Panc1 (cell line): ENCODE measurements at places on chromosomes 3 and 15. TPM values are rescaled to one million over a fixed set of nuclear protein-coding genes. Genes with fewer than 3 reads are reported as not detected.

GRCh38 chr3:10950476-10951294, 41.9 kb upstream of the SLC6A1 start:
- H3K4me1 ChIP-seq = no peaks in the 10 kb centered on the region
- no peaks in the 10 kb centered on the region for H3K36me3 ChIP-seq
- H3K4me3 ChIP-seq = no peak overlapping the region
- H3K27me3 ChIP-seq = no peaks in the 10 kb centered on the region
- no peak for DNase-seq

DNA sequence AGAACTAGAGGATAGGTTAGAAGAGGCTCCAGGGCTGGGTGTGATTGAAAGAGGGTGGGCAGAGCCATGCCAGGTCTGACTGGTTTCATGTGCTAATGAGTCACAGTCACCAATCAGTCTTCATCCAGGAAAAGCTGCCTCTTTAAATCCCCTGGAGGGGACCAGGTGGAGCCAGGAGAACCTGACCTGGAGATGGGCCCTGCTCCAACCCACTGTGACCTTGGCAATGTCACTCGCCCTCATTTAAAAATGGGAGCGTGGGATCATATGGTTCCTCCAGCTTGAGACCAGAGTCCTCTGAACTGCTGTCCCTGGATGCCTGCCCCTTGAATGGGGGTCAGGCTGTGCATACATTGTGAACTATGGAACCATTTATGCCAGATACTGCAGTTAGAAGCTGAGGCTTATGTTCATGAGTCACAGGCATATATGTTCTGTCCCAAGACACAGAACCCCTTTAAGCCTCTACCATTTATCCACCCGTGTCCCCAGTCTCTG, 23.0 kb downstream of the HES1 start:
- H3K4me1 ChIP-seq = no peaks in the 10 kb centered on the region
- H3K36me3 ChIP-seq = no peaks in the 10 kb centered on the region
- H3K27me3 ChIP-seq = no peaks in the 10 kb centered on the region
- no peak for DNase-seq
- H3K4me3 ChIP-seq = no peak overlapping the region
- H3K27ac ChIP-seq = no peak overlapping the region

The OR5K2 gene
- not detected for total RNA-seq

DNA sequence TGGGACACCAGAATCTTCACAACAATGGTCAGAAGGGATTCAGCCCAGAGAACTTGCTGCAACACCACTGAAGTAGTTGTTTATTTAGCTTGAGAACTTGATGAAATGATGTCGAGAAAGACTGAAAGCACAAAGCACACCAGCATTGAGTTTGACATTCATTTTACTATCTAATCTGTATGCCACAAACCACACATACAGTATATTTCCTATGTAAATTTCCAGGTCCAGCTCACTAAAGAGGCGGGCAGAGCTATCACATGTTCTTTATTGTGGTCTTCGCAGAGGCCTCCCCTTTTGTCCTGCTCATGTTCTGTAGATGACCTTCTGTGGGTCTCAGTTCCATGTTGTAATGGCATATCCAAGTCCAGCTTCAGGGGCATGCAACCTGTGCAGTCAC, 10.4 kb upstream of the FMN1 start:
- H3K27me3 ChIP-seq = no peaks in the 10 kb centered on the region
- peaks cover 14% of the 10 kb centered on the region for H3K4me1 ChIP-seq
- no peak for DNase-seq
- no peak overlapping the region for H3K27ac ChIP-seq

The SLC28A1 gene
- total RNA-seq = not detected

GRCh38 chr3:195015021-195015420, 255.9 kb downstream of the XXYLT1 start:
- H3K4me1 ChIP-seq = no peaks in the 10 kb centered on the region
- peak overlapping the region; percentile 40; the same call in 1 of the 2 replicates for H3K27ac ChIP-seq

The GABRR3 gene
- not detected for total RNA-seq

The NOX5 gene
- total RNA-seq = 0.26 TPM

DNA sequence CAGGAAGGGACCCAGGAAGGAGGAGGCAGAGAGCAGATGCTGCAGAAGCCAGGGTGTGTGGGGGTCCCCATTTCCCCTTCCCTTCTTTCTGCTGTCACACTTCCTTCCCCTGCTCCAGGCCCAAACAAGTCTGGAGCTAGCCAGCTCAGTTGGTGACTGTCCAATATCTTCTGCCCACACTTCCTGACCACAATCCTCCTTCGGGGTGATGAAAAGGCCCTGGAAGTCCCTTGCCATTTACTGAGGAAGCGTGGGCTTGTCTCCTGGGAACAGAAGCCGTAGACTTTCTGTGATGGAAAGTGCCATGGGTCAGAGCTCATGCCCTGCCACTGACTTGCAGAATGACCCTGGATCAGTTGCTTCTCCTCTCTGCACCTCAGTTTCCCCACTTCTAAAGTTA, 39.0 kb downstream of the ANAPC13 start:
- H3K36me3 ChIP-seq = no peaks in the 10 kb centered on the region
- H3K27me3 ChIP-seq = no peaks in the 10 kb centered on the region
- H3K4me1 ChIP-seq = peaks cover 3% of the 10 kb centered on the region; the same call in 1 of the 2 replicates
- no peak overlapping the region for H3K4me3 ChIP-seq

GRCh38 chr15:64127521-64128270, 23.8 kb upstream of the SNX22 start:
- no peaks in the 10 kb centered on the region for H3K4me1 ChIP-seq
- H3K4me3 ChIP-seq = no peak overlapping the region
- H3K27me3 ChIP-seq = no peaks in the 10 kb centered on the region

GRCh38 chr3:113751141-113751540, 4.3 kb downstream of the ATP6V1A start:
- no peak for DNase-seq
- no peak overlapping the region for H3K4me3 ChIP-seq
- no peak overlapping the region for H3K27ac ChIP-seq
- H3K27me3 ChIP-seq = no peaks in the 10 kb centered on the region
- no peaks in the 10 kb centered on the region; the same call in 1 of the 2 replicates for H3K36me3 ChIP-seq

GRCh38 chr15:48336940-48337339, 5.7 kb downstream of the DUT start:
- H3K36me3 ChIP-seq = peaks cover 58% of the 10 kb centered on the region
- no peak overlapping the region for H3K27ac ChIP-seq
- H3K27me3 ChIP-seq = no peaks in the 10 kb centered on the region
- no peak overlapping the region for H3K4me3 ChIP-seq

DNA sequence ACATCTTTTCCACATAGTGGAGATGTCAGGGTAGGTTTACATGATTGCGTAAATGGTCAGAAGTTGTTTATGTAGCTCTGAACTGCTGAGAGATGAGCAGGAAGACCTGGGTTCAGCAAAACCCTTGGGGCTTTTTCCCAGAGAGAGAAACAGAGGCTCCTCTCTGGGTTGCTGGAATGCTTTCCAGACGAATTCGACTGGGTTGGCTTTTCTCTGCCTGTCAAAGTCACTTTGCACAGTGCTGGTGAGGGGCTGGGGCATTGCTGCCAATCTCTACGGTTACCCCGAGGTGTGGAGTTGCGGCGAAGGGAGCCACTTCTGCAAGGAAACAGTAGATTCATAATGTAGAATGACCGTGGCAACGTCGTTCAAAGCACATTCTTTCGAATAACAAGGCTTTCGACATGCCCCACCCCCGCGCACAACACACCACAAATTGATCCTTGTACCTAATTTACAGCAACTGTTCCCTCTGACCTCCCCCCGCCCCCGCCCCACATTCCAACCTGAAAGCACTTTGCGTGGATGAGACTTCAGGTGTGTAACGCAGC, 950 bp upstream of the CNTN4 start:
- no peaks in the 10 kb centered on the region for H3K36me3 ChIP-seq
- no peaks in the 10 kb centered on the region for H3K27me3 ChIP-seq
- H3K4me1 ChIP-seq = no peaks in the 10 kb centered on the region
- no peak for DNase-seq

- no peak overlapping the region for H3K4me3 ChIP-seq
- H3K27ac ChIP-seq = no peak overlapping the region
- no peaks in the 10 kb centered on the region for H3K27me3 ChIP-seq
These were observed 8.4 kb upstream of the CA12 start for GRCh38 chr15:63389902-63390670.

The NOP10 gene
- 306 TPM for total RNA-seq

- no peak overlapping the region for H3K27ac ChIP-seq
- no peak for DNase-seq
- H3K36me3 ChIP-seq = no peaks in the 10 kb centered on the region
- H3K27me3 ChIP-seq = no peaks in the 10 kb centered on the region
These were observed 303.9 kb downstream of the PDCD6IP start for GRCh38 chr3:34102288-34102687.

- H3K27me3 ChIP-seq = no peaks in the 10 kb centered on the region
- no peak overlapping the region for H3K27ac ChIP-seq
- no peak for DNase-seq
- H3K4me1 ChIP-seq = no peaks in the 10 kb centered on the region
- no peaks in the 10 kb centered on the region for H3K36me3 ChIP-seq
These were observed 202.9 kb upstream of the CADM2 start for GRCh38 chr3:84755860-84756259.

The PP2D1 gene
- not detected for total RNA-seq

GRCh38 chr3:66401675-66402491, 98.9 kb downstream of the LRIG1 start:
- H3K4me1 ChIP-seq = no peaks in the 10 kb centered on the region
- no peak overlapping the region for H3K27ac ChIP-seq
- DNase-seq = no peak
- H3K4me3 ChIP-seq = no peak overlapping the region

DNA sequence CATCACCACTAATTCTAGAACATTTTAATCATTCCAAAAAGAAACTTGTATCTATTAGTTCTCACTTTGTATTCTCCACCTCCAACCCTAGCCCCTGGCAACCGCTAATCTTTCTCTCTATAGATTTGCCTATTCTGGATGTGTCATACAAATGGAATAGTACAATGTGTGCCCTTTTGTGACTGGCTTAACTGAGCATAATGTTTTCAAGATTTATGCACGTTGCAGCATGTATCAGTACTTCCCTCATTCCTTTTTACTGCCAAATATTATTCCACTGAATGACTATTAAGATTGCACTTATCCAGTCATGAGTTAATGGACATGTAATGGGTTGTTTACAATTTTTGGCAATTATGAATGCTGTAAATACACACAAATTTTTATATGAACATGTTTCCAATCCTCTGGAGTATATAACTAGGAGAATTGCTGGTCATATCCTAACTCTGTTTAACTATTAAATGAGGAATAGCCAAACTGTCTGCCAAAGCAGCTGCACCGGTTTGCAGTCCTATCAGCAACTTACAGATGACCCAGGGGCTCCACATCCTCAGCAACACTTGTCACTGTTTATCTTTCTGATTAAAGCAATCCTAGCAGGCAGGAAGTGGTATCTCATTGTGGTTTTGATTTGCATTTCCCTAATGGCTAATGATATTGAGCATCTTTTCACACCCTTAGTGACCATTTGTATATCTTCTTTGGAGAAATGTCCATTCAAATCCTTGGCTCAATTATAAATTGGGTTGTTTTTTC, 42.9 kb downstream of the DCUN1D1 start:
- H3K36me3 ChIP-seq = peaks cover 2% of the 10 kb centered on the region; the same call in 1 of the 2 replicates
- no peak overlapping the region for H3K4me3 ChIP-seq
- H3K4me1 ChIP-seq = no peaks in the 10 kb centered on the region
- no peaks in the 10 kb centered on the region for H3K27me3 ChIP-seq
- DNase-seq = no peak

- peak within 1 kb of the TSS; percentile 84 for H3K27ac ChIP-seq
- no peaks in the 10 kb centered on the region for H3K27me3 ChIP-seq
- no peaks in the 10 kb centered on the region for H3K36me3 ChIP-seq
- peak within 1 kb of the TSS; percentile 72 for H3K4me3 ChIP-seq
- H3K4me1 ChIP-seq = peaks cover 30% of the 10 kb centered on the region; the same call in 1 of the 2 replicates
- no peak for DNase-seq
These were observed at the start of gene CTSH for GRCh38 chr15:78944669-78945407. Gene CTSH (minus strand): TSS chr15:78945046. CDS start chr15:78944981, 65 bp downstream.

The GOLGA6D gene
- total RNA-seq = not detected

The ECE2 gene
- not detected for total RNA-seq

GRCh38 chr3:177314897-177315296, 117.6 kb upstream of the TBL1XR1 start:
- no peaks in the 10 kb centered on the region for H3K27me3 ChIP-seq
- H3K4me1 ChIP-seq = no peaks in the 10 kb centered on the region
- peak overlapping the region; percentile 11; the same call in 1 of the 2 replicates for H3K27ac ChIP-seq
- H3K4me3 ChIP-seq = no peak overlapping the region
- no peak for DNase-seq

DNA sequence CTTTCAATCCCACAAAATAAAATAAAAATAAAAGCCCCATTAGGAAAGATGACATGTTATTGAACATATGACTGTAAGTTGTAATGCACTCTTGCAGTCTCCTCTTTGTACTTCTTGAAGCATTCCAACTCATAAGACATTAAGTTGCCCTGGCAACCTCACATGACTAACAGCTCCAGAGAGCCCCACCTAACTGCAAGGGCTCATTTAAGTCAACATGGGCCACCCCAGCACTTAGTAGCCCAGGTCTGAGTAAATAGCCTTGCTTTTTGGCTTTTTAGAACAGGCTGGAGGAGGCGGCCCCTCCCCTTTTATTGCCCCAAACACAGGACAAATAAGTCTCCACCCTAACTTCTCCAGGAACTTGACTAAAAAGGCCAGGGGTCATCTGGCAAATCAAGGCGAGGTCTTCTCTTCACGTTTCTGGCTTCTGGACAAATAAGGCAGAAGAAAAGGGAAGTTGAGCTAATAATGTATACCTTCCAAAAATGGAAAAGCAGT, 135.1 kb downstream of the TMCO5A start:
- DNase-seq = no peak
- no peaks in the 10 kb centered on the region for H3K36me3 ChIP-seq
- H3K27ac ChIP-seq = no peak overlapping the region
- no peaks in the 10 kb centered on the region for H3K27me3 ChIP-seq
- peaks cover 6% of the 10 kb centered on the region; the same call in 1 of the 2 replicates for H3K4me1 ChIP-seq

- no peaks in the 10 kb centered on the region for H3K36me3 ChIP-seq
- H3K4me3 ChIP-seq = no peak overlapping the region
- DNase-seq = no peak
These were observed 32.8 kb downstream of the MUC20 start for GRCh38 chr3:195753581-195753980.

GRCh38 chr3:31247850-31248562, 284.7 kb upstream of the STT3B start:
- no peak overlapping the region for H3K4me3 ChIP-seq
- H3K27me3 ChIP-seq = no peaks in the 10 kb centered on the region
- no peak for DNase-seq

- H3K4me1 ChIP-seq = no peaks in the 10 kb centered on the region
- DNase-seq = no peak
- no peak overlapping the region for H3K4me3 ChIP-seq
- H3K27ac ChIP-seq = no peak overlapping the region
- peaks cover 3% of the 10 kb centered on the region for H3K27me3 ChIP-seq
- H3K36me3 ChIP-seq = no peaks in the 10 kb centered on the region
These were observed 6.7 kb downstream of the VGLL3 start for GRCh38 chr3:86984271-86984670.

- no peaks in the 10 kb centered on the region for H3K27me3 ChIP-seq
- H3K27ac ChIP-seq = no peak overlapping the region
- no peak for DNase-seq
- H3K36me3 ChIP-seq = no peaks in the 10 kb centered on the region
- H3K4me3 ChIP-seq = no peak overlapping the region
- no peaks in the 10 kb centered on the region for H3K4me1 ChIP-seq
These were observed 358.0 kb upstream of the TGFBR2 start for GRCh38 chr3:30248423-30248822.

GRCh38 chr15:40238532-40239403, at the start of gene PAK6:
Gene PAK6 (plus strand): TSS chr15:40239063. CDS start chr15:40264786, 25,723 bp downstream.
- peak within 1 kb of the TSS; percentile 45 for H3K4me3 ChIP-seq
- H3K36me3 ChIP-seq = no peaks in the 10 kb centered on the region
- H3K27ac ChIP-seq = peak within 1 kb of the TSS; percentile 44
- no peak for DNase-seq
- peaks cover 16% of the 10 kb centered on the region for H3K4me1 ChIP-seq

The SCAANT1 gene
- not detected for total RNA-seq

- no peak for DNase-seq
- H3K4me3 ChIP-seq = no peak overlapping the region
- 0 out of 2 replicates have a peak, but pooled peaks cover 6% of the 10 kb centered on the region for H3K4me1 ChIP-seq
- no peaks in the 10 kb centered on the region for H3K27me3 ChIP-seq
- no peaks in the 10 kb centered on the region for H3K36me3 ChIP-seq
These were observed 67.7 kb upstream of the PLXND1 start for GRCh38 chr3:129673897-129674797.
